NCI-H1436 treated with DMSO at 0.1 percent for 48 hours (cell line): ENCODE measurements at places on chromosomes 12 and 14.

DNA sequence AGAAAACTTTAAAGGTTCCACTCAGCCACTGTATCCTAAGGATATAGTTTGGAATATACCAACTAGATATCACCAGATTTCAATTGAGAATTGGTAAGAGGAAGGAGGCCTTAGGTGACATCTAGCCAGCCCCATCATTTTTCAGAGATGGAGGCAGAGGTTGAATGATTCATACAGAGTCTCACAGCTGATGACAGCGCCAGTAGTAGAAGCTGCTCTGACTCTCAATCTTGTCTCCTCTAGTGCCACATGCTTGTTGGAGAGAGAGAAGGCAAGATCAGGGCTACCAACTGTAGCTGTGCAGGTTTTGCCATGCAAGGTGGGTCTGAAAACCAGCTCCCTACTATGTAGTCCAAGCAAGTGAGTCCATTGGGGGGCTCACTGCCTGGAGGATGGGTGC lies 6.1 kb downstream of the FRMD6 start:
- DNase-seq: no peak

GRCh38 chr12:2925322-2925995 lies 33.7 kb upstream of the TEAD4 start:
- no peak for DNase-seq

- no peak for DNase-seq
Observed at GRCh38 chr12:11202811-11203210, 16.1 kb upstream of the TAS2R42 start.

DNA sequence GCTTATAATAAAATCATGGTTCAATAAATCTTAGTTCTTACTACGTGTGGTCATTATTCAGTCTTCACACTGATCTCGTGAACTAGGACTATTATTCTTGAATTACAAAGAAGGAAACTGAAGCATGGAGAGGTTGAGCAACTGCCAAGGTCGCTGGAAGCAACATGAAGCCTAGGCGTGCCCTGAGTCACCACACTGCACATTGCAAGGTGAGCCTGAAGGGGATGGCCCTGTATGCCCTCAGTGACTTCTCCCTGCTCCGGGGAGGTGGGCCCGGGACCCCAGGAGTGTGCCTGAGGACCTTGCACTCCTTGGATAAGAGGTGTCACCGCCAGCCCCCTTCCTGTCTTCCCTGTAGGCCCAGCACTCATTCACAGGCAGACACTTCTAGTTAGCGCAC lies 161.6 kb downstream of the CACNA1C start:
- DNase-seq: no peak
